AG04450 (cell line): ENCODE measurements at places on chromosomes 7 and 10.

GRCh38 chr7:1882451-1882850 is 212.4 kb downstream of the ELFN1 start:
- DNase-seq: no peak

DNA sequence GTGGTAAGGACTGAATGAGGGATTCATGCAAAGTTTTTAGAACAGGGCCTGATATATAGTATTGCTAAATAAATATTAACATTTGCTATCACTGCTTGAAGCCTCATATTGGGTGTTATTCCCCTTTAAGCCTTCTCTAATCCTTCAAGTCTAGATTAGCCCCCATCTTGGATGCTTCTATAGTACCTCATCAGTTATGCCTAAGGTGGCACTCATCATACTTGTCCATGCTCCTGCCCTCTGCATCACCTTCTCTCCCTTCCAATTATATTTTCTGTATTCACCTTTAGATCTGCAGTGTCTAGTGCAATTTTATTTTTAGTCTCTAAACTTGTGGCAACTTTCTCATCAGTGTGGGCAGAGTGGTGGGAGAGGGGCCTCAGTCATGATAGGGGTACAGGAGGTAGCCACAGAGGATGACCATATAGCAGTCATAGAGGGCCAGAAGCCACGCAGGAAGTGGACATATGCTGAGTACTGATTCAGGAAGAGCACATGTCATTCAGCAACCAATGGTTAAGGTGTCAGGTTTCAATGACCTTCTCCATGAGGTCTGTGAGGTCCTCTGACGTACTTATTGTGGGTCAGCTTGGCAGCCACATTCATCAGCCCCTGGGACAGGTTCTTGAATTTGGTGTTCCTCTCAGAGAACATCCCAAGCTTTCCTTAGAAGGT is 2.5 kb downstream of the ENTPD1 start:
- no peak for DNase-seq

GRCh38 chr7:100475549-100475948 is 3.5 kb downstream of the TSC22D4 start:
- no peak for DNase-seq

DNA sequence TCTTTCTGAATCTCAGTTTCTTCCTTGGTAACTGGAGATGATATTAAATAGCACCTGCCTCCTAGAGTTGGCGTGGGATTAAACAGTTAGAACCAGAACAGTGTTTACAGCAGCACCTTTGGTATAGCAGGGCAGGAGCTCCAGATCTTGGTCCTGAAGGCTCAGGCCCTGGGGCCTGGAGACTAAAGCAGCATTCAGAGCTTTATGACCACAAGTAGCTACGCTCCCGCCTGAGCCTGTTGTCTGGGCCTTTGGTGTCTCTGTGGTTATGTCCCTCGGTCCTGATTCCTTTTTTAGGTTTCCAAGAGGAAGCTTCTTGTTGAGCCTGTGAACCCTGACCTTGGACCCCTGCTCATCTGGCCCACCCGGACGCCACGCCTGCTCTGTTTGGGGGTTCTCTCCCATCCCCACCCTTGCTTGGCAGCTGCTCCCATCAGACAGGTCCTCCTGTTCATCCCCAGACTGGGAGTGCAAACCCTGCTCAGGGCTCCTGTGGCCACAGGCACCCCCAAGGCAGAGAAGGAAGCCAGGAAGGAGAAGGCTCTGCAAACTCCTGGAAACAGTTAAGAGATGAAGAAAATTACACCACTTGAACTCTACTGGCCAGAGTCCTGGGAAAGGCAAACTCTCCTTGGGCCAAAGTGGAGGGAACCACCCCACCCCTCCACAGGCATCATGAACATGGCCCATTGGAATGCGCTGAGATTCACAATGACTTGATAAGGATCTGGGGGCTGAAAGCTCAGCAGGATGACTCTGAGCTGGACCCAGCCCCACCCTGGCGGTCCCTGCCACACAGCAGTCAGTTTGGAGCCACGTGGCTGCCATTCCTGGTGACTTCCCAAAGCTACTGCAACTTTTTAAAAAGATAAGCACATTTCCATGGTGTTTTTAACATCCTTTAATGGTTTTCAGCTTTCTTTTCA is 50.1 kb upstream of the TMEM72 start:
- no peak for DNase-seq

DNA sequence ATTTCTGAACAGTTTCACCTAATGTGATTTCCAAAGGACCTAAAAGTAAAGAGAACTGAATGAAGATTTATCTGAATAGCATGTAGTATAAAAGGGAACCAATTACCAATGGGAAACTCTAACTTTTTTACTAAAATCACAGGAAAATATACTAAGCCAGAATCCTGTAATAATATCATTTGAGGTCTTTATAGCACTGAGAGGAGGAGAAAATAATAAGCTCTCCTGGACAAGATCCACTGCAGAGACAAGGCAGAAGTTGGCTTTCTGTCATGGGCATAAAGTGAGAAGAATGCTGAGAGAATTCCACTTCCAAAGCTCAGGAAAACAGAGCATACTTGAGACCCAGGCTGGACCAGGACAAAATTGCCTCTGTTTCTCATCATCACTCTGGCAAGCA is 1131.4 kb downstream of the SORCS1 start:
- no peak for DNase-seq

DNA sequence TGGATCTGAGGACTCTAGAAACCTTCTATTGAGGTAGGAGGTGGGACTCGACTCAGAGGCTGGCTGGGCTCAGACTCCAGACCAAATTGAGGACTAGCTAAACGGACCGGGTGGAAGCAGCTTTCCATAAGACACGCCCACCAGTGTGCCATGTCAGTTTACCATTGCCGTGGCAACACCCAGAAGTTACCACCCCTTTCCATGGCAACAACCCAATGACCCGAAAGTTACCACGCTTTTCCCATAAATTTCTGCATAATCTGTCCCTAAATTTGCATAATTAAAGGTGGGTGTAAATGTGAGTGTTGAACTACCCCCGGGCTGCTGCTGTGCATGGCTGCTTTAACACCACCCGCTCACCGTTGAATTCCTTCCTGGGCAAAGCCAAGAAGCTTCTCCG is 58.9 kb downstream of the MICALL2 start:
- DNase-seq: no peak

GRCh38 chr7:3232228-3232627 is 68.8 kb upstream of the SDK1 start:
- no peak for DNase-seq

DNA sequence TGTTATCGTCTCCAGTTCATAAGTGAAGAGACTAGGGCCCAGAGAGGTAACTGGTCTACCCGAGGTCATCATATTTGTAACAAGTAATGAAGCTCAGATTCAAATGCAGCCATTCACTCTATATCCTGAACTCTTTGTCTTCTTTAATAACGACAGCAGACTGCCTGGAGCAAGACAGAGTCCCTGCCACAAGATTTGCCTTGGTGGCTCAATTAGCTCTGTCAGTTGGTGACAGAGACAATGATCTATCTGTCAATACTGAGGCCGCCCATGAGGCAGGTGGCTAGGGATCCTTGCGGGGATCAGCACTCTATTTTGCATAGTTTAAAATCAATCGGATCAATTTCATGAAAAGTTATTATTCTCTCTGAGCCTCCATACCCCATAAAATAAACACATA is 43.9 kb downstream of the SH3PXD2A start:
- no peak for DNase-seq

GRCh38 chr7:72334698-72335097 is 77.4 kb downstream of the CALN1 start:
- no peak for DNase-seq

DNA sequence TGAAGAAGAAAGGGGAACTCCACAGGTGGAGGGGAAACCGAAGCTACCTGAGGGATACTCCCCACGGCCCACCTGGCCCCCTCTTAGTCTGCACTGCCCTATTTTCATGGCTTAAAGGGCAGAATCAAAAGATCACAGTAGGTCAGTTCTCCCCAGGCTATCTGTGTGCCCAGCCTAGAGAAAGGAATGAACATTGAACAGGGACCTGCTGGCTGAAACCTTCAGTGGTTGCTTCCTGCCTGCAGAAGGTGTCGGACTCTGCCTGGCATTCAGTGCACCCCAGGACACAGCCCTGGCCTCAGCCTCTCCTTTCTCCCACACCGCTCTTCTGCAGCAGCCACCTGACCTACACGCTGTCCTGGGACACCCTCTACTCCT is 74.5 kb downstream of the PRKAG2 start:
- DNase-seq: no peak
